Activated CD8-positive, alpha-beta memory T cell treated with anti-CD3 and anti-CD28 coated beads for 48 hours (primary cell): ENCODE measurements at places on chromosomes 13 and 19.

GRCh38 chr13:97600458-97601075 is 166.6 kb downstream of the RAP2A start:
- DNase-seq: no peak

DNA sequence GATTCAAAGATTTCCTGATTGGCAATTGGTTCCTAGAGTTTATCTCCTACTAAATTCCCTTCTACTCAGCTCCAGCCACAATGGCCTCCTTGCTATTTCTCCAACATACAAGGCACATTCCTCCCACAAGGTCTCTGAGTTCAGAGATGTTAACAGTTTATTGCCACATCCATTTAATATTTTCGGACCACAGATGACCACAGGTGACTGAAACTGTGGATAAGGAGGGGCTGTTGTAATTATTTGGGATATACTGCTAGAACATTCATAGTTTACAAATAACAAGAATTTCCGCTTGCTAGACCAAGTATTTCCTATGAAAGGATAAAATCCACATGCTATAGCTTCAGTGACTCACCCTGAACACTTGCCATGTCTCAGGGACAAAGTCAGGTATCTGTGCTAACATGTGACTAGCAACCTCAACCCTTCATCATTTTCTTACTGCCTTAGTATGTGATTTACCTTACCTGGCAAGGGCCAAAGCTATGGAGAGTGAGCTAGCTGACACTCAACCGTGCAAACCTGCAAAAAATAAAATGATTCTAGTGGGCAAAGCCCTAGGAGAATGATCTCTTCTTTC is 117.7 kb downstream of the TBC1D4 start:
- no peak for DNase-seq

- DNase-seq: no peak
These were observed 23.0 kb upstream of the ATP1A3 start for GRCh38 chr19:42017040-42017439.

DNA sequence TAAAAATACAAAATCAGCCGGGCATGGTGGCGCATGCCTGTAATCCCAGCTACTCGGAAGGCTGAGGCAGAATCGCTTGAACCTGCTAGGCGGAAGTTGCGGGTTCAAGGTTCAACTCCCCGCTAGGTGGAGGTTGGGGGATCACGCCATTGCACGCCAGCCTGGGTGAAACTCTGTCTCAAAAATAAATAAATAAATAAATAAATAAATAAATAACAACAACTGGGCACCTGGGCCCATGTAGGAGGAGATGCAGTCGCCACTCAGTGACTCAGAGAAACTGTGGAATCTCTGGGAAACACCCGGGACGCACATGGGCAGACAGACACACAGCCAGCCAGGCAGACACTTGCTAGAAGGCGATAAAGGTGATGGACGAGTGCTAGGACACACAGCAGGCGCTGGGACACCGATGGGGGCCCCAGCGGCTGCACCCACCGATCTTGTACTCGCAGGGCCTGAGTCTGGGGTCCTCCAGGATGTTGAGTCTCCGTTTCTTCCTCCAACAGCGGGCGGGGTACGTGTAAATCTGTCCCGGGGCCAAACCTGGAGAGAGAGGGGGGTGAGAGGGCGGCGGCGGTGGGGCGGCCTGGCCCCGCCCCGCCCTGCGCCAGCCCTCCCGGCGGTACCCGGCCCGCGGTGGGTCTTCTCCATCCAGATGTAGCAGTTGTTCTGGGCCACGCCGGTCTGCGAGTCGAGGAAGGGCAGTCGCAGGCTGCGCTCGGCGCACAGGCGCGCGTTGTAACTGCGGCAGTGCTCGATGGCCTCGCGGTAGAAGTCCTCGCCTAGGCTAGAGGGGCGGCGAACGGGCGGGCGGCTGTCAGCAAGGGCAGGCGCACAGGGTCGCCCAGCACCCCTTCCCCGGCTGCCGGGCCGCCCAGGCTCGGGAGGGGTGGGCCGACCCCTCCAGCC is 1.8 kb downstream of the DPF1 start:
- no peak for DNase-seq

DNA sequence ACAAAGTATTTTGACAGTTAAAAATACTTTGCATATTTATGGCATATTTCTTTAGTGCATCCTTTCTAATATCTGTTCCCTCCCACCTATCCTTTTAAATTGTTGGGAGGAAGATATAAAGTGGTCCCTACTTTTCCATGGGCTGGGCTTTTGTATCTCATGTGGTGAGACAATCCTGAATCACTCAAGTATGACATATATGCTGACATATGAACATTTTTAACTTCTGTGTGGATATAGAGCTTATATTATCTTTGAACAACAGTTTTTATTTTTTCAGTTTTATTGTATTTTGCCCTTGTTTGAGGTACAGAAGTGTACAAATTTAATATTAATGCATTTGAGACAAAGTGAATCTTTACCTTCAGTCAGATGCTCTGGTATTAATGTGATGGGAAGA is 3.4 kb downstream of the ZMYM2 start:
- DNase-seq: no peak

GRCh38 chr13:113646921-113647340 is 11.1 kb downstream of the ATP4B start:
- DNase-seq: no peak

- DNase-seq: peak; percentile 37
These were observed 17.6 kb downstream of the LIG1 start for GRCh38 chr19:48152551-48152950.

DNA sequence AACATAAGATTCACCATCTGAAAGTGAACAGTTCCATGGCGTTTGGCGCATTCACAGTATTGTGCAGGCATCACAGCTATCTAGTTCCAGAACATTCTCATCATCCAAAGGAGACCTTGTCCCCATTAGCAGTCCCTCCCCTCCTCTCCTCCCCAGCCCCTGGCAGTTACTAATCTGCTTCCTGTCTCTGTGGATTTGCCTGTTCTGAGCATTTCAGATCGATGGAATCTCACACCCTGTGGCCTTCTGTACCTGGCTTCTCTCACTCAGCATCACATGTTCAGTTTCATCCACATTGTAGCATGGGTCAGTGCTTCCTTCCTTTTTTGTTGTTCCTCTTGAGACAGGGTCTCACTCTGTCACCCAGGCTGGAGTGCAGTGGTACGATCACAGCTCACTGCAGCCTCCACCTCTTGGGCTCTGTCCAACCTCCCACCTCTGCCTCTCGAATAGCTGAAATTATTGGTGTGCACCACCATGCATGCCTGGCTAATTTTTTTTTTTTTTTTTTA is 34.6 kb downstream of the CRTC1 start:
- DNase-seq: no peak

DNA sequence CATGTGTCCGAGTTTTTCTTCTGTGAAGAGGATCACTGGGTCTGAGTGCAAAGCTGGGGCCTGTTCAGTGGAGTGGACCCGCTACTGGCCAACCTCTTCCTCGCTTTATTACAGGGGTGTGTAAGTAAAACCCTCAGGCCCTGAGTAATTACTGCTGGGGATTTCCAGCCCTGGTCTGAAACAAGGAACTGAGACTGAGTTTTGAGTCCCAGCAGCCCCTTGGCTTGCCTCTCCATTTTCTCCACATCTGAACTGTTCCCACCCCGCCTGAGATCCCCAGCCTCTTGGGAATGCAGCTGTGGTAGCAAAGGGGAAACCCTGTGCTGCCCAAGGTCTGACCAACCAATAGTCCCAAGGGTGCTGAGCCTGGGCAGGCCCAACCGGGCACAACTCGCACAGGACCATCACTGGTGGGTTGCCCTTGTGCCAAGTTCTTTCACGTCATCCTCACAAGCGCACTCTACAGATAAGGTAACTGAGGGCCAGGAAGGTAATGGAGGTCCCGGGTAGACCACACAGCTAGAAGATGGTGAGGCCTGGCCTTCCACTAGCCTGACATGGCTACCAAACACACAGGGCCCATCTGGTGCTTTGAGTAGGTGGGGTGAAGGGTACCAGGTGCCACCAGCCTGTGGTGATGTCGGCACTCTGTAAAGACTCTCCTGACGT is 13.7 kb upstream of the SLC35E1 start:
- DNase-seq: no peak

DNA sequence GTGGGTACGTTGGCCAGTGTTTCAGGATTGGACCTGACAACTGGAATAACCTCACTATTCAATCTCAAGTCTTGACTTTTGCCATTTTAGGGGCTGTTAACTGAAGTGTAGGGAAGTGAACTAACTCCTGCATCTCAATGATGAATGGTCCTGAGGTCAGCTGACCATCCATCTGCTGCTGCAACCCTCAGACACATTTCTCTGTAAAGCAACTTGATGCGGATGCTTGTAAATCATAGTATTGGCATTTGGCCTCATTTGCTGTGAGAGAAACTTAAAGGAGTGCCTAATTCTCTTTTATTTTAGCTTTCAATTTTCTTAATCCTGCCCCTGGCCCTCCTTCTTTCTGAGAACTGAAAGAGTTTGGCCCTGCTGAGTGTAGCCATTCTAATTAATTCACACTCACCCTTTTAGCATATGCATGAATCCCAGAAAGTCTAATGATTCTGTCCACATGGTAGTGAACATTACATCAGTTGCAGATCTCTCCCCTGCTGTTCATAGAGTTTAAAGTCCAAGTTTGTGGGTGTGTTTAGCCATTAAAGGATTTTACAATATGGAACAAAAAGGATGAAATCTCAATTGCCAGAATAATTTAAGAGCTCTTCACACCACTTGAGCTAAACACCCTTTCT is 1531.4 kb upstream of the SLC10A2 start:
- no peak for DNase-seq

GRCh38 chr19:41920882-41921576 is 7.2 kb downstream of the ERFL start:
- DNase-seq: no peak

DNA sequence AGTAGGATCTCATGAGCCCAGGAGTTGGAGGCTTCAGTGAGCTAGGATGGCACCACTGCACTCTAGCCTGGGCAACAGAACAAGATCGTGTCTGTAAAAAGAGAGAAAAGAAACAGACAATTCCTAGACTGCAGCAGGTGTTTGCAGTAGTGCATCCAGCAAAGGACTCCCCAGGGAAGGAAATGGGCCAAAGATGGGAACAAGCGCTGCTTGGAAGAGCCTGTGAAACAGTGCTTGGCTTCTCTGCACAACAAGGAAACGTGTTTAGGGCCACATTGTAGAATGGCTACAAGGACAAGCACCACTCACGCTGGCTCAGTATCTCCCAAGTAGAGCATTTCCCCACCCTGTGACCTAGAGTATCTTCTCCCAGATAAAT is 35.5 kb upstream of the LDLR start:
- no peak for DNase-seq

- no peak for DNase-seq
These were observed 7.4 kb upstream of the LSR start for GRCh38 chr19:35241417-35241816.

DNA sequence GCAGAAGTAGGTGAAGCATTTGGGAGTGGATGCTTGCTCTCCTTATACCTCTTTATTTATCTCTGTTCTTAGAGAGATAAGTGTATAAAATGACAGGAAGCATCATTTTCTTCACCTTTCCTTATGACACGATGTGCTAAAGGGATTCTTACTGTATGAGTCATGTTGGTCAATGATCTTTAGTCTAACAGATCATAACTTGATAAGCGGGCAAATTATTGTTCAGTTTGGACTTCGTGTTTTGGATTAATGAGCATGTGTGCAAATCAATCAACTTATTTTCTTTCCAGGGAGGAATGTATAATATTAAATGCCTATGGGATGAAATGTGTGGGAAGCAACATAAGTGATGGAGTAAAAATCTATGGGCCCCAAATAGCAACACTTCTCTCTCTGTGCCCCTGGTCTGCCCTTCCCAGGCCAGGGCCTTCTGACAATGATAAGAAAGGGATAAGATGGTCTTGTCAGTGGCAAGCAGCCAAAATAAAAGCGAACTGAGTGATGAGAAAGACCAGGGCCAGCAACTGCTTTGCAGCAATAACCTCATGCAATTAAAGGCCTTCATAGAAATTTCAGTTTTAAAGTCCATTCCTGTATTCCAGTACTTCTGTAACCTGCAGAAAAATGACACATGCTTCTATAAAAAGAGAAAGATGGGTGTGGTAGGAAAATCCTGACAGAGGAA is 61.4 kb downstream of the SLC10A2 start:
- DNase-seq: no peak

GRCh38 chr19:50203281-50204080 is at the start of gene MYH14:
TSS of gene MYH14 (plus strand) at chr19:50203622. CDS start at chr19:50210366, 6,744 bp downstream.
- DNase-seq: no peak

GRCh38 chr19:46018729-46019251 is 4.1 kb downstream of the PGLYRP1 start:
- no peak for DNase-seq

GRCh38 chr19:4951656-4952055 is 17.3 kb upstream of the KDM4B start:
- DNase-seq: no peak

DNA sequence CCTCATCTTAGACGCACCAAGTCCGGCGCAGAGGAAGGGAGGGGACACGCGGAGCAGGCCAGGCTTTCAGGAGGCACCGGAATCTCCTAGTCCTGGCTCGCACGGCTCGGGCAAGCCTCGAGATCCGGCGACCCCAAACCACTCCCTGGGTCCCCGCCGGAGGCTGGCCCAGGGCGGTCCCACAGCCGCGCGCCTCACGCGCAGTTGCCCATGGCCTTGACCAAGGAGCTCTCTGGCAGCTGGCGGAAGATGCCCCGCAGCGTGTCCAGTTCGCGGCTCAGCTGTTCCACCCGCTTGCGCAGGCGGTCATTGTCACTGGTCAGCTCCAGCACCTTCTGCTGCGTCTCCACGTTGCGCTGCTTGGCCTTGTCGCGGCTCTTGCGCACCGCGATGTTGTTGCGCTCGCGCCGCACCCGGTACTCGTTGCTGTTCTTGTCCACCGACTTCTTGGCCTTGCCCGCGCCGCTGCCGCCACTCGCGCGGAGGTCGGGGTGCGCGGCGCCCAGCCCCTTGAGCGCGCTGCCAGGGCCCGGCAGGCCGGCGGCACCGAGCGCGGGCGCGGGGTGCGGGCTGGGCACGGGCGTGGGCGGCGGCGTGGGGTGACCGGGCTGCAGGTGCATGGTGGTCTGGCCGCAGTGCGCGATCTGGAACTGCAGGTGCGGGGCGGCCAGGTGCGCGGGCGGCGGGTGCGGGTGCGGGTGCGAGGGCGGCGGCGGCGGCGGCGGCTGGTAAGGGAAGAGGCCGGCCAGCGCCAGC is 1.0 kb downstream of the CEBPA start:
- DNase-seq: no peak

- DNase-seq: peak; percentile 48
These were observed 6.5 kb downstream of the RAB11B start for GRCh38 chr19:8396563-8397203.

GRCh38 chr13:43546251-43546650 is 240.5 kb downstream of the ENOX1 start:
- DNase-seq: no peak

DNA sequence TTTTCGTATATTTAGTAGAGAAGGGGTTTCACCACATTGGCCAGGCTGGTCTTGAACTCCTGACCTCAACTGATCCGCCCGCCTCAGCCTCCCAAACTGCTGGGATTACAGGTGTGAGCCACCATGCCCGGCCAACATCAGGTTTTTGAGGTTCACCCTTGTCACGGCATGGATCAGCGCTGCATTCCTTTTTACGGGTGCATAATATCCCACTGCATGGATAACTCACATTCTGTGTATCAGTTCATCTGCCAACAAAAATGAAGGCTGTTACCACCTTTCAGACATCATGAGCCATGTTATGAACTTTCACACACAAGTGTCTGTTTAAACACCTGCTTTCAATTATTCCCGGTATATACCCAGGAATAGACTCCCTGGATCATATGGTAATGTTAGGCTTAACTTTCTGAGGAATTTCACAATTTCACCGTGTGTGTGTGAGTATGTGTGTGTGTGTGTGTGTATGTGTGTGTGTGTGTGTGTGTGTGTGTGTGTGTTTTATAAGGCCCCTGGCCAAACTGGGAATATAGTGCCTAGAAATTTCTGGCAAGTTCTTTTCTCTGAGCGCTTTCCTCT is 52.2 kb downstream of the AP1M1 start:
- no peak for DNase-seq

- peak; percentile 91 for DNase-seq
These were observed at the start of gene SH3GL1 for GRCh38 chr19:4400135-4400936. TSS of gene SH3GL1 (minus strand) at chr19:4400547. CDS start at chr19:4400368, 179 bp downstream.
